Right ventricle myocardium inferior (tissue), 1 donor: ENCODE measurements at places on chromosomes 5 and 9. TPM values are rescaled to one million over a fixed set of nuclear protein-coding genes. Genes with fewer than 3 reads are reported as not detected.

DNA sequence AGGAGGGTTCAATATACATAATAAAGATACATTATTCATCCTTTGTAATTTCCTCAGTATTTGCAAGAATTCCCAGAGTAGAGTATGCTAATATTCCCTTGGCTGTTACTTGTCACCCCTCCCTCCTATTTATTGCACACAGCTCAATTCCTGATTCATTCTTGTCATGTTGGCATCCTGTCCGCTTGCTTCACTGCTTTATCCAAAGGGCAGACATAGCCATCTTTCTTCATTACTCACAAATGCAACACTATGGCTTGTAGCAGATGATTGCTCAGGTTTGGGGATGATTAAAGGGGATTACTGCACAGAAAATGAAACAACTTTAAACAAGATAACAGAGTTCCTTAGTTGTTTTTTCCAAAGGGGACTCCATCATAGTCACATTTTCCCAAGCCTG lies 1.2 kb upstream of the IL33 start:
- no peak for DNase-seq

- DNase-seq: no peak
Observed at GRCh38 chr9:134347996-134348395, 21.7 kb downstream of the RXRA start.

- DNase-seq: no peak
Observed at GRCh38 chr5:24053737-24054136, 546.3 kb downstream of the PRDM9 start.

DNA sequence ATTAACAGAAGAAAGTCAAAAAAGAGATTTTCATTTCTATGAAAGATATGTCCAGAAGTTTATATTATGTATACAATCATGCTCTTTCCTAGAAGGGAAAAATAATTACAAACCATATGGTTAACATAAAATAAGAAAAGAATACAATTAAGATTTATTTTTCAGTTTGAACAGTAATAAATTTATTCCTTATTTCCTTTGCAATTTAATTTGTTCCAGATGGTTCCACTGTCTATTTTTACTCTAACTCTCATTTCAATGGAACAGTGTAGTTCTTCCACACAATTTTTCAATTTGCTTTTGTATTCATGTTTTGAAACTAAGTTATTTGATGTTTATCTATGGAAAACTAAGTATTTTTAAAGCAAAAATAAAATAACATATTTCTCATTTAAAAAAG lies 1026.3 kb downstream of the TAF11L14 start:
- no peak for DNase-seq

DNA sequence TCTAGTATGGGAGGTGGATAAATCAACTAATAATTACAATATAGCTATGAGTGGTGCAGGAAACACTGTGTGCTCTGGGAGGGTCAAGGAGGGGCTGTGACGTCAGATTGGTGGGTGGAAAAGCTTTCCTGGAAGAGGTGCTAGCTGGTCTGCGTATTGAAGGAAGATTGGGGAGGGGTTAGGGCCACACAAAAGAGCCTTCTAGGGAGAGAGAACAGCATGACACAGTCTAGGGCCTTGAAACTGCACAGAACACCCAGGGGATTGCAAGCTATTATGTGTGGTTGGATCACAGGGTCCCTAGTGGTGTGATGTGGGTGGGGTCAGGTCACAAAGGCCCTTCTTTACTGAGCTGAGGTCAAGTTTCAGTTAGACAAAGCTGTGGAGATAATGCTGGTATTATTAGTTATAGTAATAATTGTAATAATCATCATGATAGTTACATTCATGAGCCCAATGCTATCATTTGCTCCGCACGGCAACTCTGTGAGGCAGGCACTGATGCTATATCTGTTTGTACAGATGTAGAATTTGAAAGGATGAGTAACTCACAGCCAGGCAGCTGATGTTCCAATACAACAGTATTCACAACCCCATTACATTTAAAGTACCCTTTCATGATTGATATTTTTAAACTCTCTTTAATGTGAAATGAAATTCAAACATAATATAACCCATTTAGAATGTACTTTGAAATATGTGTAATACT lies 197.4 kb upstream of the IL12B start:
- no peak for DNase-seq

GRCh38 chr5:38556599-38557307 lies at the start of gene LIFR:
TSS of gene LIFR (minus strand) at chr5:38556646. CDS start at chr5:38530647, 25,999 bp downstream.
- DNase-seq: peak; percentile 91

GRCh38 chr5:53424686-53425615 lies 55.5 kb upstream of the FST start:
- DNase-seq: no peak

PTCD2 gene
- 15.5 TPM for total RNA-seq
